ENCODE measurements at places on chromosomes 6 and 20. TPM values are rescaled to one million over a fixed set of nuclear protein-coding genes. Genes with fewer than 3 reads are reported as not detected.

KIFC1 gene
- total RNA-seq, result 60.6 TPM

SCRT2 gene
- total RNA-seq, result not detected

ZNF831 gene
- total RNA-seq, result not detected

SLC17A3 gene
- total RNA-seq, result not detected

LPA gene
- not detected for total RNA-seq

CCND3 gene
- 49.9 TPM for total RNA-seq

CRISP3 gene
- not detected for total RNA-seq

LST1 gene
- not detected for total RNA-seq

PNPLA1 gene
- 0.29 TPM for total RNA-seq

LPIN3 gene
- total RNA-seq, result 24.1 TPM

APOM gene
- total RNA-seq, result 1.6 TPM

HLA-DQA1 gene
- total RNA-seq, result not detected

TTK gene
- 39.0 TPM for total RNA-seq

SRSF12 gene
- total RNA-seq, result not detected

WFDC12 gene
- not detected for total RNA-seq

ZNF311 gene
- 0.40 TPM for total RNA-seq

POFUT1 gene
- 56.3 TPM for total RNA-seq

FGD2 gene
- 0.35 TPM for total RNA-seq

IER3 gene
- total RNA-seq, result 1,198 TPM

PAK5 gene
- total RNA-seq, result not detected

VSX1 gene
- total RNA-seq, result not detected

PNLDC1 gene
- total RNA-seq, result not detected

SIRPD gene
- 0.18 TPM for total RNA-seq

BCAS1 gene
- 0.35 TPM for total RNA-seq

HAO1 gene
- total RNA-seq, result not detected

DEFB124 gene
- not detected for total RNA-seq

RAMACL gene
- 0.26 TPM for total RNA-seq

CAPN11 gene
- not detected for total RNA-seq

C6orf52 gene
- total RNA-seq, result 0.80 TPM

RNF144B gene
- 4.6 TPM for total RNA-seq

HS3ST5 gene
- 0.86 TPM for total RNA-seq
